ENCODE measurements at places on chromosomes 1 and 21.

DNA sequence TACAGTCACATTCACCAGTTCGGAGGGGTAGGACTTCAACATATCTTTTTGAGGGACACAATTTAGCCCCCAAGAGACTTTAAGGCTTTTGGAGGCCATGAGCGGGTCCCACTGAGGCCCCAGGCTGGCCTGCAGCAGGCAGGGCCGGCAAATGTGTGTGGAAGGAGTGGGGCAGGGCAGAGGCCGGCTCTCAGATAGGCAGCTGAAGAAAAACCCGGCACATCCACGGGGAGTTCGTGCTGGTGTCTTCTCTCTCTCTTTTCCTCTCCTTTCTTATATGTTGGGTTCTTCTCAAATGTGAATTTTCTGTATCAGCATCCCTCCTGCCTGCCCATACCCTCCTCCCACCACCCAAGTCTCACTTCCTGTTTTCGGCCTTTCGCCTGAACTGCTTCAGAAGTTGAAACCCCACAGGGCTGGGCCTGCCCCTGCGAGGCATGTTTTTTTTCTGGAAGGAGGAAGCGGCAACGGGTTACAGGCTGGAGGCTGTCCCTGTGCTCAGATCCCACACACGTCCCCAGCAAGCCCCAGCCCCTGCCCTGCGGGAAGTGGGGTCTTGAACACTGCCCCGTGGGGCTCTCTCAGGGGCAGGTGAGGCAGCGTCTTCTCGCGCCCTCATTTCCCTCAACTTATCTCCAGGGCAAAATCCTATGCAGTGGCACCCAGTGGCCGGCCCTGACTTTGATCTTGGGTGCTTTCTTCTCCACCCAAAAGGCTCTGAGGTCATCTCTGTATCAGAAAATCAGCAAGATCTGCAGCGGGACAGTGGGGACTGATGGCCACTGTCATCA, 9.7 kb upstream of the UMODL1 start:
- no peak for DNase-seq

DNA sequence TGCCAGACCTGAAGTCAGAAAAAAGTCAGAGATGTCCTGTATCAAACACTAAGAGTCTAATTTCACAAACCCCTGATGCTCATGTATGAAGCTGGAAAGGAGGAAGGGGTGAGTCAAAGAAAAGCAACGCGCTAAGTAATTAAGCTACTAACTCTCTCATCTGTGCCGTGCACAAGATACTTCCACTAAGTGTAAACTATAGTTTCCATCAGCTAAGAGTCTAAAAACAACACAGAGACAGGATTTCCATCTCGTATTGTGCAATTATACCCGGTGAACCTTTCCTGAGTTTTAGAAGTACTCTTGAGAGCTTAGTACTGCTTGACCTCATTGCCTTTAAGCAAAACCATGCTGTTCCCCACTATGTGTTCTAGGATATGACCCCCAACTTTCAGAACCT, 19.0 kb downstream of the DNALI1 start:
- DNase-seq: no peak

DNA sequence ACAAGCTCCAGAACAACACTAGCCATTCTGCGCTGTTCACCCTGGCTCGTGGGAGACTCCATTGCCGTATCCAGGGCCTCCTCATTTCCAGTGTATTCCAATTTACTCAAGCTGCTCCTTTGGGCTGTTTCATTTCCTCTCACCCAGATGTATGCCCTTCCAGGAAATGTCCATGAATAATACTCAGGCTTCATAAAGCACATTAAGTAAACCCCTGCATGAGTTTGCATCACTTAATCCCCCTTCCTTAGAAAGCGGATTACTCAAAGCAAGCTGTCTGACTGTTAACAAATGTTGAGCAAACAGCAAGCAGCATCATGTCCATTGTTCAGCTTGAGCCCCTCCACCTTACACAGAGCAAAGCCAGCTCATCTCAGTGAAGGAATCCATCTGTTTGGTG, 403.6 kb upstream of the PBX1 start:
- DNase-seq: peak; percentile 6

DNA sequence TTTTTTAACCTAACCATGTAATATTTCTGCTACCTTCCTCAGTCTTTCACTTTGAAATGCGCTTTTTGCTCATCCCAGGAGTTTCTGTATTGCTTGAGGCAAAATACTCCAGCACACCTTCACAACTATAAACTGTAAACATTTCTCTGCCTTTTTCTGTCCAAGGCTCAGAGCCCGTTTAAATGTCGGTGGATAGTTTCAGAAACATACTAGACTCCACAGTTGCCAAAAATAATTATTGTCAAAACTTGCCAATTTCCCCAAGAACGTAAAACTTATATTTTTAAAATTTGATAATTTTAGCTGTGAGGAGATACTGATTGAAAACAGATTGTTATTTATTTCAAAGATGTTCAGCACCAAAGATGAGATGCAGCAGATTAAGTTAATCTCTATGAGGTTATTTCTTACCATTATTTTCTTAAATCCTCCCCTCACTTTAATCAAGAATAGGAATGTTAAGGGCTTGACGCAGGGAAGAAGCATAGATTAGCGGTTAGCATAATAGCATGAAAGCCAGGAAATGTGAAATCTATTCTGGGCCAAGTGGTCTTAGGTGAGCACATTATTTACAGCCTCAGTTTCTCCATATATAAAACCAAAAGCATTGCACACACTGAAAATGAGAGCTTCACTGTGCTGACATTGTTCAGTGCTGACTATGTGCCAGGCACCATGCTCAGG, 91.5 kb upstream of the ESRRG start:
- DNase-seq: peak; percentile 44

- DNase-seq: no peak
Measured at GRCh38 chr1:85806236-85806965, 98.2 kb upstream of the ZNHIT6 start.

GRCh38 chr21:25636727-25637126, 2.3 kb upstream of the JAM2 start:
- DNase-seq: no peak

DNA sequence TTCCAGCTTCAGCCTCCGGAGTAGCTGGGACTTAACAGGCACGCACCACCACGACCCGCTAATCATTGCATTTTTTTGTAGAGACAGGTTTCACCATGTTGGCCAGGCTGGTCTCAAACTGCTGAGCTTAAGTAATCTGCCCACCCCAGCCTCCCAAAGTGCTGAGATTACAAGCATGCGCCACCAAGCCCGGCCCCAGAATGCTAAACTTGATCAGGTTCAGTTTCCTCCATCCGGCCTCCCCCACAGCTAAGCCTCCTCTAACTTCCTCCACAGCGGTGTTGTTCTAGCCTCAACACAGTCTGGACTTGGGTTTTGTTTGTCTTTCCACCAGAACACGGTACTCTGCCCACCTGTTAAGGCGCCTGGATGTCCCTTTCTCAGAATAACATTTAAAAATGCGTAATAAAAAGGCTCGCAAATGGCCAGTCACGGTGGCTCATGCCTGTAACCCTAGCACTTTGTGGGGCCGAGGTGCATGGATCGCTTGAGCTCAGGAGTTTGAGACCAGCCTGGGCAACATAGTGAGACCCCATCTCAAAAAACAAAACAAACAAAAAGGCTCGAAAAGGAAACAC, 2.4 kb downstream of the PARP1 start:
- no peak for DNase-seq

DNA sequence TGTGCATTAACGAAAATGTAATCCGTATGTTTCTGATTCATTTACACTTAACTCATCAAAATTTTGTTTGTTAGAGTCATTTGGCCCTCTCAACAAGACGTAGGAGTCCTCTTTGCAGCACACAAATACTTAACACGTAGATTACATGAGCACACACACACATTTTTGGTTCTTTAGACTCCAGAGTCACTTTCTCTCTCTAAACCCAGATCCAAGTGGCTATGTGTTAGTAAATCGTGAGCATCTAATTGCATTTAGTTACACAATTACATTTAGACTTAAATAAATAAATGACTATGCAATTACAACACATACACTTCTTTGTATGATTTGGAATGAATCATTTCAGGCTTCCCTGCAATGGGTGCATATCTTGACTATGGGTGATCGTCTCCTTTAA, 109.0 kb upstream of the GREM2 start:
- DNase-seq: no peak

- no peak for DNase-seq
Measured at GRCh38 chr1:231196728-231197127, 34.9 kb downstream of the TRIM67 start.

DNA sequence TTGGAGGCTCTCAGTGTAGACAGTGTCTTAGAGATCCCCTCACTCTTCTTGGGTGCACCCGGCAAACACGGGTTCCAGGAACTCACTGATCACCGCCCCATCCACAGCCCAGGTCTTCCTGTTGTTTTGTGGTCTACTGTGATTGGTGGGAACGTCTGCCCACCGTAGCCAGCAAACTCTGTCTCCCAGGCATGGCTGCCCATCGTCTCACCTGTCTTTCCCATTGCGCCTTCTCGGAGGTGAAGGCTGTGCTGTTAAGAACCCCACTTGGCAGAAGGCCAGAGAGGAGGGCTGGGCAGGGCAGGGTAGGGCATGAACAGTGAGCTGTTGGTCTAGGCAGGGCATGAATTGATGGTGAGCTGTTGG, 14.1 kb upstream of the KCNA2 start:
- DNase-seq: no peak

DNA sequence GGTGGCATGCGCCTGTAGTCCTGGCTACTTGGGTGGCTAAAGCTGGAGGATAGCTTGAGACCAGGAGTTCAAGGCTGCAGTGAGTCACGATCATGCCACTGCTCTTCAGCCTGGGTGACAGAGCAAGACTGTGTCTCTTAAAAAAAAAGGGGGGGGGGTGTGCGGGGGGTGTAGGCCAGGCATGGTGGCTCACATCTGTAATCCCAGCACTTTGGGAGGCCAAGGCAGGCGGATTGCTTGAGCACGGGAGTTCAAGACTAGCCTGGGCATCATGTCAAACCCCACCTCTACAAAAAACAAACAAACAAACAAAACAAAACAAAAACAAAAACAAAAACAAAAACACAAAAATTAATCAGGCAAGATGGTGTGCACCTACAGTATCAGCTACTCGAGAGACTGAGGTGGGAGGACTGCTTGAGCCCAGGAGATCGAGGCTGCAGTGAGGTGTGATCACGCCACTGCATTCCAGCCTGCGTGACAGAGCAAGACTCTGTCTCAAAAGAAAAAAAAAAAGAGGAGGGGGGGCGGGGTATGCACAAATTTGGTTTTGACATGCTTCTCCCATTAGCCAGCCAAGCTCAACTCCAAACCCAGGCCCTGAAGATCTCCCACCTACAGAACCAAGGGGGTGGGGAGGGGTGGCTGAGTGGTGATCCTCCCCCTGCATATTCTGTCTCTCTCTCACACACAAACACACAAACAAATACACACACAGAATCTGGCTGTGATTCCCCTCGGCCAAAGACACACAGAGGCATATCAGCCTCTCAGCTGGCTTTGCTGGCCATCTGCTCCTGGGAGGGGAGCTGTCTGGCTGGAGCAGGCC, 3.1 kb downstream of the PTAFR start:
- no peak for DNase-seq

GRCh38 chr1:181043025-181043888, 9.5 kb downstream of the MR1 start:
- DNase-seq: no peak

DNA sequence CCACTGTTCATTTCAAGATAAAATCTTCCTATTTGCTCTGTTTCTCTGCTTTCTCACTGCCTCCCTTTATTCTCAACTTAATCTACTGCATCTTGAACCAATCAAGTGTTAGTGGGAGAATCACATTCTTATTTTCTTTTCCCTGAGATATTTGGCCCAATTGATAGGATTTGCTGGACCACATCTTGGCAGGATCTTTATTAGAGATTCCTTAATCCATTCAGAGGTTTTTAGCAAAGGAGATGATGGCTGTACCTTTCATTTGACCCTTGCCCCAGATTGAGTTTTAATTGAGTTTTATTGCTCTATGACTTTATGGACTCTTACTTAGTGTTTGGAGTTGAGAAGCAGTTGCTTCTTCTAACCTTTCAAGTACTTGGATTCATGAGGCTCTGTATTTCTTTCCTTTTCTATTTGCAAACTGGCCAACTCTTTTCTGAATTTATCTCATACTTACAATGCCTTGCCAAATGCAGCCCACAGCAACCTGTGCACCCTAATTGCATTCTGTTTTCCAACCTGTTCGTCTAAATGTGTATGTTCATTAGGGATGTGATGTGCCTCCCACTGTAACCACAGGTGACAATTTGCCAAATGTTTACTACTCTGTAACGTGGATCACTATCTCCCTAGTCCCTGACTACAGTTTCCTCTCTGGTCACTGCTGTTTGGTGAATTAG, 274.8 kb upstream of the KAZN start:
- no peak for DNase-seq

- no peak for DNase-seq
Measured at GRCh38 chr1:23743287-23744152, at the start of gene ELOA. Gene ELOA (plus strand): TSS chr1:23743471. CDS start chr1:23743504, 33 bp downstream.

DNA sequence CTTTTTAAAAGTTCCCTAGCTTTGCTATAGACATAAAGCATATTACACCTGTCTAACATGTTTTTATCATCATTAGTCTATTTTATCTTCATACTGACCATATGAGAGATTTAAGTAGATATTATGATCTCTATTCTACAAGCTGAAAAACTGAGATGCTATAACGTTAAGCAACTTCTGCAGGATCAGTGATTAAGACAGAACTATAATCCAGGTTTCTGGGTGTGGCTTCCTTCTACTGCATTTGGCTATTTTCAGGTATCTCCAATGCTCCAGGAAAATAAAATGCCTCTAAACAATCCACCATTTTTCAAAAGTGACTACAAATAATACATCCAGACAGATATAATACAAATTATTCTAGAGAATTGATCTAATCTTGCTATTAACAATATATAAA, 53.4 kb downstream of the RGS2 start:
- DNase-seq: no peak

- DNase-seq: no peak
Measured at GRCh38 chr1:101101360-101101759, 75.8 kb upstream of the DPH5 start.

GRCh38 chr1:3186526-3186921, 117.5 kb downstream of the PRDM16 start:
- DNase-seq: peak; percentile 86

- no peak for DNase-seq
Measured at GRCh38 chr1:214569357-214570004, 18.1 kb upstream of the PTPN14 start.
